T-helper 1 cell (primary cell): ENCODE measurements at places on chromosomes 6 and 20.

DNA sequence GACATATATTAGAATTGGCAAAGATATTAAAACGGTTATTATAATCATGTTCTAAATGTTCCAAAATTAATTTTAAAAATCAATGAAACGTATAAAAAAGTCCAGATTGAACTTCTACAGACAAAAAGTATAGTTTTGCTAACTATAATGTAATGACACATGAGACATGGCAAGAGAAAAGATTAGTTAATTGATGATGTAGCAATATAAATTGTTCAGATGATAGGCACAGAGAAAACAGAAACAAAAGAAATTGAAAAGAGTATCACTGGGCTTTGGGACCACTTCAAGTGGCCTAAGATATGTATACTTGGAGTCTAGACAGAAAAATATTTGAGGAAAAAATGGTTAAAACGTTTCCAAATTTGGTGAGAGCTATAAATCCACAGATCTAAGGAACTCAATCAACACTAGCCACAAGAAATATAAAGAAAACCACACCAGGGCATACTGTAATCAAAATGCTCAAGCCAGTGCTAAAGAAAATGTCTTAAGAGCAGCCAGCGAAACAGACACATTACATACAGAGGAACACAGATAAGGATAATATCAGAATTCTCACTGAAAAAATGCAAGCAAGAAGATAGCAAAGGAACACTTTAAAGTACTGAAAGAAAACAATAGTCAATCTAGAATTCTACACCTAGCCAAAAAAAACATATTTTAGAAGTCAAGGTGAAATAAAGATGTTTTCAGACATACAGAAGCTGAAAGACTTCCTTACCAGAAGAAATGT is 172.6 kb upstream of the FOXQ1 start:
- no peak for DNase-seq

- DNase-seq, result no peak
These were observed 58.3 kb upstream of the GNRH2 start for GRCh38 chr20:2984956-2985661.

DNA sequence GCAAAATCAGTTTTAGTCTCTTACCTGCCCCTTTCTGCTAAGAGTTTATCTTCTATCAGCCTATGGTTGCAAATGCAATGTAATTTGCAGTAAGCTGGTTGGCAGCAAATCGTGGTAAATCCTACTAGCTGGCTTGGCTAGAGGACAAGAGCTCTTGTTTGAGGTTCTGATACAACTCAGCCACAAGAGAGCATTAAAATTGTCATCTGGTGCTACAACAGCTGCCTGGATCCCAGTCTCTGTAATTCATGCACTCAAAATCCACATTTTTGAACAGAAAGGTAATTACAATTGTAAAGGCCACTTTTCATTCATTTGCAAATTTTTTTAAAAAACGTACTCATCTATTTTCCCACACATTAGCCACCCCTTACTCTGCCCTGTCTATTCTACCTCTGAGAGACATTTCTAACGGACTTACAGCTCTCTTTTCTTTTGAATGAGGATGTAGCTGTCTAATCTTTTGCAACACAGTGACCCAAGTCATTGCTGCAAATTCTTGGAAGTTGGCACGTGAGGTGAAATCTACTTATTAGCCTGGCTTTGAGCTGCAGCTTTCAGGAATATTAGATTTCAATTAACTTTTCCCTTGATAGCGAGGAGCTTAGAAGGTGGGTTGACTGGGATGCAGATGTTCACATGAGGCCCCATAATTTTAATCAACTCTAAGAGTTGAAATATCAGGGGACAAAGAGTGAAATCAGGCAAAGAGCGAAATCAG is 54.0 kb upstream of the FAM184A start:
- DNase-seq, result no peak

- DNase-seq, result no peak
These were observed 113.6 kb downstream of the ARID1B start for GRCh38 chr6:156890627-156891314.

- no peak for DNase-seq
These were observed 639.5 kb downstream of the PRKN start for GRCh38 chr6:162088091-162088490.

DNA sequence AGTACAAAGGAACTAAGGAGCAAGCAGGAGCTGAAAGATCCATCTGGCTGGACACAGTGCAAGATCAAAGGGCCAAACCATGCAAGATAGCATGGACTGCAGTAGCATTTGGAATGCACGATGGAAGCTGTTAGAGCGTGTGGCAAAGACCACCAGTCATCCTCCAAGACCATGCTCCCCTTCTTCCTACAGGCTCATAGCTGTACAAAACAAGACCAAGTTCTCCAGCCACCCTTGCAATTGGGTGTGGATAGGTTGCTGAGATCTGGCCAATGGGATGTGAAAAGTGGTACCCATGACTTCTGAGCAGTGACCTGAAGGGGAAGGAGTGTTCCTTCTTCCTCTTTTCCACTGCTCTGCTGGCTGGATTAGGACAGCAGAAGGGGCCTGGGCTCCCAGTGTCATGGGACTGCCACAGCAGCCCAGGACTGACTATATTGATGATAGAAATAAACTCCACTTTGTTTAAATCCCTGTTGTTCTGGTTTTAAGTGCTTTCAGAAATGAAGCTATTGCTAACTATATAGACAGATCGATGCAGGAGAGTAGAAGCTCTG is 64.9 kb downstream of the SLC22A23 start:
- no peak for DNase-seq

DNA sequence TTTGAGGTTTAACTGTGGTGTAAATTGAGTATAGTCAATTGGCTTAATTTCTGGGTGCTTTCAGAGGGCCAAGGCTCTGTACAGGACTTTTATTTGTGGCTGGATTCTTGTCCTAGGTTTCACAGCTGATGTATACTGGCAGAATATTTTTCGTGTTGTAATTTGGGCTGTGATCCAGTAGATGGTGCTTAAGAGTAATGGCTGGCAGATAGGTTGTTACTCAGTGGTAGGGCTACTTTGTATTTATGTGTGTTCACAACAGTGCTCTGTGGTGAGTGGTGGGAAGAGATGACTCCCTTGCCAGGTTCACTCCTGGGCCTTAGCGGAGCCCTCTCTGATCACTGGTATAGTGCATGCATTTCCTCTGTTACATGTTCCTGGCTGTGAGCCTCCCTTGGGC is 34.5 kb upstream of the FERMT1 start:
- DNase-seq, result no peak

DNA sequence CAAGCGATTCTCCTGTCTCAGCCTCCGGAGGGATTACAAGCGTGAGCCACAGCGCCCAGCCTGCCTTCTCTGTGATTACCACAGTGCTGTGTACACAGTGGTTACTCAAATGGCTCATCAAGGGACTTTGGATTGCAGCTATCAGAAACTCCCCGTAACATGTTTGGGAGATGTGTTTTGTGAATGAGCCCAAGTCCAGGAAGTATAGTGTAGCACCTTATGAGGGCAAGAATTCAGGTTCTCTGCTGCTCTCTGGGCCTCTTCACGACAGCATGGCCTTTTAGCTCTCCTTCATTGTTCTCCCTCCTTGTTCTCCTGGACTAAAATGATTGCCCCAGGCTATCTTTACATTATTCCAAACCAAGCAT is 34.1 kb upstream of the RPL7L1 start:
- DNase-seq, result no peak

DNA sequence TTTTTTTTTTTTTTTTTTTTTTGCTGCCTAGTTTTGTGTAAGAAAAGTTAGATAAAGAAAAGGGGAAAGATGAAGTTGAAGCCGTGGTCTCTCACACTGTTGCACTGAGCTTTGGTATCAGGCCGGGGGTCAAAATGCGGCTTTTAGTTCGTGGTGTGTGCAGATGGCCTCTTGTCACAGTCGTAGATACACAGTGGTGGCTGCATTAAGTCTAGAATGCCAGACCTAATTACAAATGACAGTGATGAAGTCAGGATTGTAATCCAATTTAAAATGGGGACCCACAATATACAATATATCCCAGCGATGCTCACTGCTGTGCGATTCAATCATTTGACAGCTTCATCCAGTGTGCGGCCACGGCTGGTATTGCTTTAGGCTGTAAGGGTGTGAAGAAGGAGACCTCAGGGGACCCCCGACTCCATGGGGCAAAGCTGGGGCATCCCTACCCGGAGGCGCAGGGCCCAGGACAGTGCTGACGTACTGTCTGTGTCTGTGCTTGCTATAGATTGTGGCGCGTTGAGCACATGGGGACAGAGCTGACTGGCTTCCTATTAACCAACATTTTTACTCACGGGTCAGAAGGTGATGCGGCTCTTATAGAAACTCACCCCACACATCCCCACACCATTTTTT is 210.0 kb upstream of the SOX4 start:
- DNase-seq, result no peak

DNA sequence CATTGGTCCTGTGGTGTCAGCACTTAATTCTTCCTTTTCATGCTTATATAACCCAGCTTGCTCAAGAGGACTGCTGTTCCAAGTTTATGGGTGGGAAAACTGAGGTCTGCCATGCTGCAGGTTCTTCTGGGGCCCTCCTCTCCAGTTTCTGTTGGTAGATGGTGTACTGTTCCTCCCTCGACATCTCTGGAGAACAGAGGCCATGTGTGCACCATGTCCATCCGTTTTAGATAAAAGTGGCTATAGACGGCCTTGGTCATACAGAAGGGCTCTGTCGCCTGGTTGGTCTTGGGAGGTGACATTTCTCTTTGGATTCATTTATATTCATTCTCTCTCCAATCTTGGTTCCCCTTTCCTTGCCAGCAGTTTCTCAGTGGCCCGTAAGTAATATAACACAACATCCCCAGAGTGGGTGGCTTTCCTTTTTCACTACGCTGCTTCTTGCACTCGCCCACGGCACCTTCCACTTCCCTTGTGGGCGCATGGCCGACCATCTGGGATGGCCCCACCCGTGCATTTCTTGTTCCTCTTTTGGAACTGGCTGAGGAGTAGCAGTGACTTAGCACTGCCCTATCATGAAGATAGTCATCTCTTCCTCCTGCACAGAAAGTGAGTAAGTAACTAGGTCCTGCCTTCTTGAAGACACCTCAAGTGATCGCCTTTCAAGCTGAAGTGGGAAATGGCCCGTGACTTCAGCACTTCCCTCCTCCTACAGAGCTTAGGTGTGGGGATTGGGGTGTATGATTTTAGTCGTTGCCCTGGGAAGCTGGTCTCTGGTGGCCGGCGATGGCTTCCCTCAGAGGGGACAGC is 94.2 kb downstream of the RREB1 start:
- no peak for DNase-seq

DNA sequence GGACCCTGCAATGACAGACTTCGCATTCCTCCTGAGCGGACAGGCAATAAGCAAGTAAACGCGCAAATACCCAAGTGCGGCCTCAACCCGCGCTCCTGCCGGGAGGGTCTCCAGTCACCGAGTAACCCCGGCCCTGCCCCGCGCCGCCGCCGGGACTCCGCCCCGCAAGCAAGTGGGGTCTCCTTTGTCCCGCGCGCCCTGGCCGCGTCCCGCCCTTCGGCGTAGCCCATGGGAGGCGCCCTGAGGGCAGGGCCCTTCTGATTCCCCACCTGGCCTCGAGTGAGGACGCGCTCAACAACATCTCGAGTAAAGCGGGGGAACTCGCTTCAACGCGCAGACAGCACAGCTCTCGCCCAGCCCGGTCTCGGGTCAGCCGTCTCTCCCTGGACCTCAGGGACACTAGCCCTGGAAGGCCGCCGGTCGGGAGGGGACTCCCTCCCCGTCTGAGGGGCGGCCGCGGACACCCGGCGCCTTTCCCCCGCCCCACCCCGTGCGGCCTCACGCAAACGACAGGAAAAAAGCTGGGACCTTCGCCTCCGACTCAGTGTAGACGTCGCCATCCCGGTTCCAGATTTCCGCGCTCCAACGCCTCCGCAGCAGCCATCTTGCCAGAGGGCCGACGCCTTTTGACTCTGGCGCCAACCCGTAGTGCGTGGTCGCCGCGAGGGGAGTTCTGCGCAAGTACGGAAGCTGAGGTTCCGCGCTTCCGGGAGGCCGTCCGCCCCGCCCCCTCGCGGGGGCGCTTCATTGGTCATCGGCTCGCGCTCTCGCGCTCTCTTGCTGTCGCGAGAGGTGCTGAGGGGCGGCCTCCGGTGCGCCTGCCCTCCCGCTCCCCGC is 461 bp upstream of the GID8 start:
- peak; percentile 94 for DNase-seq

GRCh38 chr20:56829788-56830385 is 200.8 kb downstream of the TFAP2C start:
- no peak for DNase-seq

- DNase-seq, result no peak
These were observed 331.8 kb downstream of the PRL start for GRCh38 chr6:21965016-21965415.

DNA sequence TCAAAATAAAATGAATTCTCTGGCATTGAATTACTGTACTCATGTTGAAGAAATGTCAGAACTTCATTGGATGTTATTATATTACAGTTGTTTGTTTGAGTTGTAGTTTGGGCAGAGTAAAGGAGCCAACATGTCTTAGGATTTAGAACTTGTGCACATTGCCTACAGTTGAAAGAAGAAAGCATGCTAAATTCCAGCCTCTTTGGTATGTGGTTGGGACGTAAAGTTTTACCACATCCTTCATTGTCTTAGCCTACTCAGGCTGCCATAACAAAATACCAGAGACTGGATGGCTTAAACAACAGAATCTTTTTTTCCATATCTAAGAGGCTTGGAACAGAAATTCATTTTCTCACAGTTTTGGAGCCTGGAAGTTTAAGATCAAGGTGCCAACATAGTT is 42.4 kb downstream of the HFE start:
- no peak for DNase-seq

GRCh38 chr20:52193133-52193532 is 1.6 kb upstream of the ZFP64 start:
- DNase-seq, result no peak

DNA sequence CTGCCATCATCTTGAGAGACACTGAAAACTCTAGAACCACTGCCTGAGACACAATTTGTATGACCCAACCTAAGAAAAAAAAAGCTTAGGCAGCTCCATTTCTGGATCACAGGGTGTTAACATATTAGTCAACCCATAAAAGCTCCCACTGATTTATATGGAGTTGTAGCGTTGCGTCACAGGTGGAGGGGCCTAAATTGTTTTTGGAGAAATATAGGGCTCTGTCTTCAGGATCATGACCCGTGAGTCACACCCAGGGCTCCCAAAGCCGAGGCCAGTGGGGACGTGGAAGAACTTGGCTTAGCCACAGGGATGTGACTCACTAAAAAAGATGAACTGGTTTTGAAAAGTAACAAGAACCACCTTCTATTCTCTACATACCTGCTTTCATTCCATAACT is 116.5 kb upstream of the BMP2 start:
- no peak for DNase-seq

DNA sequence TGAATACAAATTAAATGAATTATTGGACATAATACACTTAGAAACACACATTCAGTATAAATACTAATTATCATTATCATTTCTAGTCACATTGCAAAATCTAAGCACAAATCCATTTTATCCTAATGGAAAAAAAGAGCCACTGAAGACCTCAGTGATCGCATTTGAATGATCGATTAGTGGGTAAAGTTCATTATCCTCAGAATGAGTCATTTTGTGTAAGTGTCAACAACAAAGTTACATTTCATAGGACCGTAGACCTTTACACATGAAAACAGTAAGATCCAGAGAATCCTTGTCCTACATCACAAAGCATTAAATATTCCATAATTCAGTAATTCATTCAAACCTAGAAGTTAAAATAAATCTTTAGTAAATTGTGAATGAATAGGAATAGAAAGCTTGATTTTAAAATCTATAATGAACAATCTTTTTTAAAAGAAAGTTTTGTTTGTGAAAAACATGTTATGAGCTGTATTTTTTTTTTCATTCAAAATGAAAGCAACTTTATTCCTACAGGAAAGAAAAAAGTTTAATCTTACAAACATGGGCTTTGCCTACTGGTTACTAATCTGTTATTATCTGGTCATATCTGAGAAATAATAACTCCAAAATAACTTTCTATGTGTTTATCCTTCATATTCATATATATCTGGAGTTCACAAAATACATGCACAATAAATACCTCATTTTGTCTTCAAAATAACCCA is 33.7 kb downstream of the ROS1 start:
- DNase-seq, result no peak
